Naive thymus-derived CD4-positive, alpha-beta T cell (primary cell): ENCODE measurements at places on chromosomes 12 and 14. TPM values are rescaled to one million over a fixed set of nuclear protein-coding genes. Genes with fewer than 3 reads are reported as not detected.

Gene IFT81
- polyA plus RNA-seq: 0.99 TPM

Gene LRRC74A
- polyA plus RNA-seq: not detected

Gene C1S
- not detected for polyA plus RNA-seq

Gene BCL2L14
- polyA plus RNA-seq: not detected

Gene CFAP73
- polyA plus RNA-seq: not detected

Gene MEG3
- not detected for polyA plus RNA-seq

Gene PPP1R3E
- polyA plus RNA-seq: 1.6 TPM

Gene MYH6
- not detected for polyA plus RNA-seq

Gene KRT73
- 6.2 TPM for polyA plus RNA-seq

Gene SLC25A47
- polyA plus RNA-seq: not detected

Gene TSPAN19
- not detected for polyA plus RNA-seq

Gene SYNDIG1L
- polyA plus RNA-seq: not detected

Gene SLCO1B1
- polyA plus RNA-seq: not detected

Gene BTG1
- 479 TPM for polyA plus RNA-seq

Gene DNAI7
- 0.48 TPM for polyA plus RNA-seq

Gene LBHD2
- polyA plus RNA-seq: not detected

Gene LPAR5
- polyA plus RNA-seq: 6.9 TPM
